ENCODE measurements at places on chromosomes 1 and 21.

DNA sequence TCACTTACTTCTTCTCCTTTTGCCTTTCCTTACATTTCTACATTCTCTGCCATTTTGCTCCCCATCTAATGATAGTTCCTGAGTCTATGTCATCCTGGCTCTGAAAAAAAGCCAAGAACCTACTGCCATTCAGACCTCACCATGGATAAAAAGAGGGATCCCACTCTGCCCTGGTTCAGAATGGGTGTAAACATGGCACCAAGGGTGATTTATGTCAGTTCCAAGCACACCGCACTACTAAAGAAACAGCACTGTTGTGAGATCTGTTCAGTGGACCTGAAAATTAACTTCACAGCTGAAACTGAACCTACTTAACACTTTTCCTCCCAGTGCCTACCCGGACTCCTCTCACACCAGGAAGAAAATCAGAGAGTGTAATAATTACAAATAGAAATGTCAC is 72.3 kb upstream of the NTPCR start:
- DNase-seq, result no peak

GRCh38 chr1:228698017-228698329 is 37.3 kb upstream of the RHOU start:
- no peak for DNase-seq

DNA sequence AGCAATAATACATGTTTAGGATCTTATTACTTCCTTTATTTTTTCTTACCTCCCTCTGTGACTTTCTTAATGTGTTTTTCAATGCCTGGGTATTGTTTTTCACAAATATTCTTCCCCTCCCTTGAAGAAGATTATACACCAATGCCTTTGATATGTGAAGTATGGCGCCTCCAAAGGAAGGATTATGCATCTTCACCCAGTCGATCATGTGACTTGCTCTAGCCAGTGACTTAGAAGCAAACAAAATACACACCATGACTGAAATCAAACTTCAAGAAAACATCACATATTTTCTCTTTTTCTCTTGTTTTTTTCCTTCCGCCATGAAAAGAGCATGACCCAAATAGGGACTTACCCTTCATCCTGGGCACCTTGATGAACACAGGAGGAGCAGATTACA is 297.1 kb downstream of the NCAM2 start:
- no peak for DNase-seq

- DNase-seq, result no peak
Measured at GRCh38 chr21:25179116-25179515, 428.2 kb downstream of the MRPL39 start.

- DNase-seq, result no peak
Measured at GRCh38 chr1:55877437-55878232, 662.5 kb upstream of the USP24 start.

- DNase-seq, result no peak
Measured at GRCh38 chr1:153548722-153549688, at the start of gene S100A3. Gene S100A3 (minus strand): TSS chr1:153549258. CDS start chr1:153548485, 773 bp downstream.

DNA sequence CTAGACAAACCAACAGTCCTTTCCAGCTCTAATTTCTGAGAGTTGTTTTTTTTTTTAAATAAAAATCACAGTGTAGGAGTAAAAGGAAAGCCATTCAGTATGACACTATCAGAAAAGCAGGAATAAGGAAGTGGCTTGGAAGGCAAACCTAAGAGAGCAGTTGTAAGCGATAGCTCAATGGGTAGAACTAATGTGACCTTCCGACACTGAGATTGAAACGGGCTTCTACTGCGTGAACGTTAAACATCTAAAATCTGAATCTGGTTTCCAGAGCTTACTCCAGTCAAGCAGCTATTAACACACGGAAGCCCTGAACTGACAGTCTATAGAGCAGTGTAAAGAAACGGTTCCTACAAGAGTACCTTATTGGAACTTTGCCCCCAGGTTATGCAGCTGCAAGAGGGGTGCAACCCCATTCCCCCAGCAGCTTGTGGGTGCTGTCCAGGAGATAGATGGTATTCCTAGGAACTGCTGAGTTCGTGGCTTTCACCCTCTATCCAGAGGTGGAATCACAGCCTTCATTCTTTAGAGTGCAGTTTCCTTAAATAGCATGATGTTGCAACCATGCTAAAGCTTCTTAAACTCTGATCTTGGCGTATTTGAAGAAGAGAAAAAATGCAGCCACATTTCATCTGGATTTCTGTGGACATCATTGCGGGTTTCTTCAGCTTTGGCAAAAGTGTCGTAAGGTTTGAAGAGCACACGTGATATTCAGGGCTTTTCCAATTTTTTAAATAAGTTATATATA is 3.3 kb upstream of the IRF2BP2 start:
- no peak for DNase-seq

DNA sequence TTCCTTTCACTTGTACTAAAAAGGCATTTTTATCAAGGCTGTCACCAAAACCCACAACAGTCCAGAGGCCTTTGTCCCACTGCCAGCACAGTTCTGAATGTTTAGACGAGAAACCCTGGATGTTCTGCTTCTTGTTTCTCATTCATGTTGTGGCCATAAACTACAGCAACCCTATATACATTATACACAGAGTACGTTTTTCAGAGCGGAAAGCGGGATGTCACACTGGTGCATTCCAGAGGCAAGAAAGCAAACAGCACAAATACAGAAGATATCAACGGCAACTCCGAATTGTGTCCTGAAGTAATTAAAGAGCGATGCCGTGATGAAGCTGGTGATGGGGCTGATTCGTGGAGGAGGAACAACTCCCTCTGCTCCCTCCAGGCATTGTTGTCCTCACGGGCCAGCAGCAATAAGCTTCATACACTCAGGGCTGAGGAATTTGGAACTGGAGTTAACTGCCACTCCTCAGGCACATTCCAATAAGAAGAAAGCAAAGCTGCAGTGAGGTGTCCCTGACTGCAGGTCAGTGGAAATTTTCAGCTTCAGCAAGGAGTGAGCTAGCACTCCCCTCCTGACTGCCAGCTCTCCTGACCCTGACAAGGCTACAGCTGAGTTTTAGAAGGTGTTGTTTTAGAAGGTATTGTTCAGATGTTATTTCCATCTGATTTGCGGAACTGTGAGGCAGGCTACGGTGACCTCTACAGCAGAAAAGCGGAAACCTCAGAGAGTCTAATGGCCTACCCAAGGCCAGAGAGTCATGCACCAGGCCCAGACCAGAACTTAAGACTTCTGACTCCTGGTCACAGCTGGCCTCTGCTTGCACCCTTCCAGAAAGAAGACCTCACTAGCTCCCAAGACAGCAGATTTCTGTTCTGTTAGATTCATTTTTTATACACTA is 149.0 kb downstream of the TGFBR3 start:
- DNase-seq, result no peak
